NCI-H510A treated with DMSO at 0.1 percent for 48 hours (cell line): ENCODE measurements at places on chromosomes 12 and 14.

DNA sequence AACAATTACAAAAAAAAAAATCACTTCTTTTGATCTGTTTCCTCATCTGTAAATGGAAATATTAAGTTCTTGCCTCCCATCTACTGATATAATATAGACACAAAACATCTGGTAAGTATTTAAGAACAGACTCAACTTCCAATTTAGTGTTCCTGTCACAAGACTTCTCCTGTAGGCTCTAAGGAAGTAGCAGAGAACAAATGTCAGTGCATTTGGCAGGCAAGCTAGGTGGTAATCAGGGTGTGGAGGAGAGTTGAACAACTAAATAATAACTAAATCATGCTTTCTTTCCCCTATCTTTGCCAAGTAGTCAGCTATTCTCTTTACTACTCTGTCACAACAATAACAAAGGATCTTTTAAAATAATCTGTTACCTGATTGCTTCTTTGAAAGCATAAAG, 22.1 kb downstream of the BAZ1A start:
- no peak for DNase-seq

GRCh38 chr14:75005357-75005756, 2.6 kb downstream of the EIF2B2 start:
- no peak for DNase-seq

GRCh38 chr14:32608857-32609256, 279.8 kb downstream of the AKAP6 start:
- DNase-seq: no peak

- DNase-seq: peak; percentile 56
These were observed 164.5 kb downstream of the SLC38A4 start for GRCh38 chr12:46661110-46661845.

GRCh38 chr14:41805633-41806032, 199.0 kb downstream of the LRFN5 start:
- no peak for DNase-seq

DNA sequence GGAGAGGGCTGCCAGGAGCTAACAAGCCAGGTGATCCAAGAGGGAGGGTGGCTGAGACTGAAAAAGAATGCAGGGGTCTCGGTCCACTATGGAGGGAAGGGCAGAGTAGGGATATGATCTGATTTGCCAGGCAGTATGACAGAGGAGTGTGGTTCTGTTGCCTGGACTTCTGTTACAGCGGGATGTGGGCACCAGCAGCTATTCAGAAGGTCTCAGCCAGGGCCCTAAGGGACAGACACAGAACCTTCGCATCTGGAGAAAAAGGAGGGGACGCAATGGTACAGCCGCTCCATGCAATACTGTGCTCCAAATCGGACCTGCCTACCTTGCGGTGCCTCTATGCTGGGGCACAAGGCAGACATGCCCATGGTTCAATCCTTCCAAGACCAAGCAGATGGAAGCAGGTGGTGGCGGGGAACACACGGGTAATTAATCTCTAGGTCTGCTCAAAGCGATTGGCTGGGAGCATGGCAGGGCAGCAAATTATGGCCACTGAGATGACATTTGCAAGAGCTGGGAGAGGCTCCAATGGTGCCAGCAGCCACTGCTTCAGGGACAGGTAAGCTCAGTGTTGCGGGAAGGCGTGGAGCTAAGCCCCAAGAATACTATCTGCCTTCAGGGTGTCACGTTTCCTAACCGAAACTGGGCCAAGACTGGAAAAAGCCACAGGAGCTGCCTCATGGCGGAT, 185.5 kb downstream of the FOXN3 start:
- peak; percentile 28 for DNase-seq

GRCh38 chr12:97936165-97936564, 473.6 kb downstream of the RMST start:
- DNase-seq: no peak

GRCh38 chr12:109640961-109641360, 67.4 kb downstream of the MVK start:
- no peak for DNase-seq

GRCh38 chr14:51310505-51310944, 70.5 kb downstream of the TMX1 start:
- DNase-seq: no peak

GRCh38 chr12:88945051-88945732, 364.9 kb upstream of the KITLG start:
- no peak for DNase-seq

DNA sequence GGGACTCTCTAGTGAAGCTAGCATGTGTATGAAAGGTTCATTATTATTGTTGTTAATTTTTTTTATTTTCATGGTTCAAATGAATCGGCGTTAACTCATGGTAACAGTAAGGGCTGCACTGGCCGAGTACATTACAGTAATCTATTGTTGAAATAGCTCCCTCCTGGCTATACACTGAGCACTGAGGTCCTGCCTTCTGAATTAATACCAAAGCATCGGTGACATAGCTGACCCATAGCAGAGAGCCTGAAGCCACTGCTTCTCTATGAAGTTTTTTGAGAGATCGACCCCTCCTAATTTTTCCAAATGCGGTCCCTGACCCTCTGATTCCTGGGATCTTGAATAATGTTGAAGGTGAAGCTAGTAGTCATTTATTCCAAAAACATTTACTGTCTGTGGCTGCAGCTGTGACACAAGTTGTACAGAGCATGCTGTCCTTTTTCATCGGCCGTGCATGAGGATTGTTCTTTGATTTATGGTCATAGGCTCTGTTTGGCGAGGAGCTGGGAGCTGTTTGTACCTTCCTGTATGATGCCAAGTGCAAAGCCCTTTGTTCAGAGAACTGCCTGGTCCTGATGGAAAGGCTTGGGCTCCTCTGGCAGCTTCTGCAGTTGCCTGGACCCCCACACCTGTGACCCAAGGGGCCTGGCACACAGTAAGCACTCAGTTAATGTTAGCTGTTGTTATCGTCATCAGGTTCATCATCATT, 486.5 kb downstream of the EGLN3 start:
- no peak for DNase-seq

DNA sequence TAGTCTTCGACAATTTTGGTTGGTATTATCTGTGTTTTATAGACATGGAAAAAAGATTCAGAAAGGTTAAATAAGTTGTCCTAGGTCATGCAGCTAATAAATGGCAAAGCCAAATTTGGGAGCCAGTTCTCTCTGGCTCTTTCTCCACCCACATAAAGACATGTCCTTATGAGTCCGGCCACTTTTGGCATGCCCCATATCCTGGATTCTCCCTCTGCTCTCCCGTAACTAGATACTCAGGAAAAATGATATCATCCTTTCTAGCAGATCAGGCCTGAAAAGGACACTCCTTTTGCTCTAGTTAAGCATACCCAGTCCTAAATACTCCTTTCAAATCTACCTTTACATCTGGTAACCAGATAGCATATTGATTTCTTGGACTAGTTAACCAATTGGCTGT, 64.4 kb downstream of the TTLL5 start:
- no peak for DNase-seq

DNA sequence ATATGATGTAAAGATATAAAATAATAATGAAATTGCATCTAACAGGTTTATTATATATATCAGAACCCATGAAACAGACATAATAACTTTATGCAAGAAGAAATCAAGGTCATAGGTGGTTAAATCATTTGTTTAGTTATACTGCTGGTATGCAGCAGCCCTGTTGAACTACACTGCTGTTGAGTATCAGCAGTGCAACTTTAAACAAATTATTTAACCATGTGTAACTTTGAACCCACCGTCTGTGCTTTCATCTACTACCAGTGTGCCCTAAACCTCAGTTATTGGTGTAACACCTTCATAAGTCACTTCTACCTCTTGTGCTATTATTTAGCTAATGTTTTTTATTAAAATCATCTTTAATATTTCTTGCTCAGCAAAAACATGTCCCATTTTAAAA, 262.3 kb upstream of the CRY1 start:
- DNase-seq: no peak

- no peak for DNase-seq
These were observed 20.6 kb downstream of the SLC35F4 start for GRCh38 chr14:57845316-57845715.

DNA sequence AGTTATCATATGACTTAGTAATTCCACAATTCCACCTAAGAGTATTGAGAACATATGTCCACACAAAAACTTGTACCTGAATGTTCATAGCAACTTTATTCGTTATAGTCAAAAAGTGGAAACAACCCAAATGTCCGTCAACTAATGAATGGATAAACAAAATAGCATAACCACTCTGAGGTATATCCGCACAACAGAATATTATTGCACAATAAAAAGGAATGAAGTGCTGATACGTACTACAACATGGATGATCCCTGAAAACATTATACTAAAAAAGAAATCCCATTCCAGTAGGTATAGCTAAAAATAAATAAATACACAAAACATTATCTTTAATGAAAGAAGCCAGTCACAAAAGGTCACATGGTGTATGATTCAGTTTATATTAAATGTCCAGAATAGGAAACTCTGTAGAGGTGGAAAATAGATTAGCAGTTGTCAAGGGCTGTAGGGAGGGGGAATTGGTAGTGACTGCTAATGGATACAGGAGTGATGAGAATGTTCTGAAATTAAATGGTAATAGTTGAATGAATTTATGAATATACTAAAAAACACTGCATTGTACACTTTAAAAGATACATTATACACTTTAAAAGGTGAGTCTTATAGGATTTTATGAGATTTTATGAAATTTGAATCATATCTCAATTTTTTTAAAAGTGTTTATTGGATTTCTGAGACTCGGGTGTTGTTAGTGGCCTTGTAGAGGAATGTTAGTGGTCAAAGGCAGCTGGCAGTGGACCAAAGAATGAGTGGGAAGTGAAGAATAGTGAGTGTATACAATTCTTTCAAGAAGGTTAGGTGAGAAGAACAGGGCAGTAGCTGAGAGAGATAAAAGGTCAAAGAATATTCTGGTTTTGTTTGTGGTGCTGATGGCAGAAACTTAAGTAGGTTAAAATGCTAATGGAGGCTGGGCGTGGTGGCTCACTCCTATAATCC, 36.3 kb upstream of the BAZ1A start:
- DNase-seq: no peak

DNA sequence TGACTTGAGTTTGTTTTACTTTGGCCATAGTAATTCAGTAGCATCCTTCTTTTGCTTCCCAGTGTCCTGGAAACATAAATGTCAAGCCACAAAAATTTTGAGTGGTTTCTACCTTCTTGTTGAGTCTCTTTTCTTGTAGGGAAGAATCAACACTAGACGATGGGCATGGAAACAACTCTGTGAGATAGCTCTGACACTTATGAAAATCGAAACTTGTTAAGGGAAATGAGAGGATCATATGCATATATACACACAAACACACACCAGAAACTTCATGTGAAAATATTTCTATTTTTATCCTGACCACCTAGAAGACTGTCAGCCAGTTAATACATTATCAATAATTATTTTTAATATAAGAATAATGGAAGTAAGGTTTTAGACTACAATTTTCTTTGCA, 1247.3 kb upstream of the FLRT2 start:
- DNase-seq: no peak

- no peak for DNase-seq
These were observed 4.7 kb upstream of the CEP170B start for GRCh38 chr14:104860414-104860813.

- no peak for DNase-seq
These were observed 169.4 kb upstream of the PLEKHG7 start for GRCh38 chr12:92533280-92533890.

GRCh38 chr12:102963796-102964195, 6.3 kb downstream of the ASCL1 start:
- no peak for DNase-seq

DNA sequence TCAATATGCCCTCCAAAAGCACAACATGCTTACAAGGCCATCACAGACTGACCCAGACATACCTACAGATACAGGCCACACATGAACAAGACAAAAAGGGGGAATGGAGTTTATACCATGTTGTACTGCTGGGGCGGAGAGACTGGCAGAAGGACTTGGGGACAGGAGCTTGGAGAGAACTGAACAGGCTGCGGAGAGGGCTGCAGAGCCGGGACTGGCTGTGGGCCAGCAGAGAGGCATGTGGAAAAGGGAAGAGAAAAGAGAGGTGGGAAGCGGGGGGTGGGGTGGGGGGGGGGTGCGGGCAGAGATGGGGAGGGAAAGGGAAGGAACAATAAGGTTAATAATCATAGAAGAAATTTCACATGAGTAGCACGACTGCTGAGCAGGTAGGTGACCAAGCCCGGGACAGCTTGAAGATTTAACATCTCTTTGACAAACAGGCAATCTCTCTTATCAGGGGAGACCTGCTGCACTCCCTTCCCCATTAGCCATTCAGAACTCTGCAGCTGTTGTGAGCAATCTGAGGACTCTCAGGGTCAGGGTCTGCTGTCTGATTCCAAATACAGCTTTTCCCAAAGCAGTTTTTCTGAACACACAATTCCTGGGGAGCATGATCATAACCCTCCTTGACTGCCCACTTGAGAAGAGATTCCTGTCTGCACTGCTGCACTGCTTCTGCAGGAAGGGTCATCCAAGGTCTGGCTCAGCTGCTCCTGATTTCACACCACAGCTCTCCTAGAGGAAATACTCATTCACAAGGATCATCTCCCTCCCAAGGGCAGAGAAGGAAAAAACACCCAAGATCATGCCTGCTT, 21.6 kb upstream of the STAC3 start:
- no peak for DNase-seq

DNA sequence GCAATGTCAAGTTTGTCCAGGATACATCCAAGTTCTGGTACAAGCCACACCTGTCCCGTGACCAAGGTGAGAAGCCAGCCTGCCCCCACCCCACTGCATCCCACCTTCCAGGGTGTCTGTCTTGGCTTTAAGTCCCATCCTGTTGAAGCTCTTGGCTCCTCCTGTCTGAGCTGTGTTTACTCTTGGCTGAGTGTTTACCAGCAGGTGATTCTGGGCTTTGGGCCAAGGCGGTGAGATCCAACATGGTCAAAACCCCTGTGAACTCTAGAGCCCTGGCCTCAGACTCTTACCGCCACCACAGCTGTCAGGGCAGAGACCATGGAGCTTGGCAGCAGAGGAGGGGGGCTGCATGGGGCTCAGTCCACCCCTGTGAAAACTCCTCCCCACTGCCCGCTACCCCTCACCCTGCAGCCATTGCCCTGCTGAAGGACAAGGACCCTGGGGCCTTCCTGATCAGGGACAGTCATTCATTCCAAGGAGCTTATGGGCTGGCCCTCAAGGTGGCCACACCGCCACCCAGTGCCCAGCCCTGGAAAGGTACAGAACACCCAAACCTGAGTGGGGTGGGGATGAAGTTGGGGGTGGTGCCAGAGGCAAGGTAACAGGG, 11.6 kb downstream of the TNS2 start:
- peak; percentile 91 for DNase-seq

DNA sequence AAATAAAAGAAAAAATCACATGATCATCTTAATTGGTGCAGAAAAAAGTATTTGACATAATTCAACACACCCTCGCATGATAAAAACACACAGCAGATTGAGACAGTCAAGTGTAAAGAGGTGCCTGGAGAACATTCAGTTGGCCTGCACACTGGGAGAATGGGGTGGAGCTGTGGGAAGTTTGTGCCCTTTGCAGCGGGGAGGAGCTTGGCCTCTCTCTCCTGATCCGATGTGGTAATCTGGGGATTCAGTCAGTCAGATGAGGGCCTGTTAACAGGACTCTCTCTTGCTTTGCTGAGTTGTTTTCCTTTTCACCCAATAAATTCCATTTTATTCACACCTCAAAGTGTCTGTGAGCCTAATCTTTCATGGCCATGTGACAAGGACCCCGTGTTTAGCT, 5.9 kb downstream of the SERPINA6 start:
- no peak for DNase-seq

GRCh38 chr12:40144023-40144422, 38.1 kb upstream of the SLC2A13 start:
- no peak for DNase-seq
